ENCODE measurements at places on chromosomes 2 and 18.

DNA sequence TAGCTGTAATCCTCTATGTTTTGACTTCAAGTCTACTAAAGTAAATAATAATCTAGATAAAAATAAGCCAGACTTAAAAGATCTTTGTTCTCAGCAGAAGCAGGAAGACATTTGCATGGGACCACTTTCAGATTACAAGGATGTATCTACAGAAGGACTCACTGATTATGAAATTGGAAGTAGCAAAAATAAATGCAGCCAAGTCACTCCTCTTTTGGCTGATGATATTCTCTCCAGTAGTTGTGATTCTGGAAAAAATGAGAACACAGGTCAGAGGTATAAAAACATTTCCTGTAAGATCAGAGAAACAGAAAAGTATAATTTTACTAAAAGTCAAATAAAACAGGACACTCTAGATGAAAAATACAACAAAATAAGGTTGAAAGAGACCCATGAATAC, 338.4 kb downstream of the ZNF804A start:
- no peak for DNase-seq

DNA sequence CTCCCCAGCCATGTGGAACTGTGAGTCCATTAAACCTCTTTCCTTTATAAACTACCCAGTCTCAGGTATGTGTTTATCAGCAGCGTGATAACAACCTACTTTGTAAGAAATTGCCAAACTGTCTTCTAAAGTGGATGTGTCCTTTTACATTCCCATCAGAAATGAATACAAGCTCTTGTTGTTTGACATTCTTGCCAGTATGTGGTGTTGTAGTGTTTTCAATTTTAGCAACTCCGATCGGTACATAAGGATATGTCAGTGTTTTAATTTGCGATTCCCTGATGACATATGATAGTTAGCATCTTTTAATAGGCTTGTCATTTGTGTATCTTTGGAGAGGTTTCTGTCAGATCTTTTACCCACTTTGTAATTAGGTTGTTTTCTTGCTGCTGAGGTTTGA, 1156.3 kb upstream of the CRIM1 start:
- no peak for DNase-seq

GRCh38 chr18:2994603-2995432, 18.1 kb downstream of the LPIN2 start:
- peak; percentile 88 for DNase-seq

DNA sequence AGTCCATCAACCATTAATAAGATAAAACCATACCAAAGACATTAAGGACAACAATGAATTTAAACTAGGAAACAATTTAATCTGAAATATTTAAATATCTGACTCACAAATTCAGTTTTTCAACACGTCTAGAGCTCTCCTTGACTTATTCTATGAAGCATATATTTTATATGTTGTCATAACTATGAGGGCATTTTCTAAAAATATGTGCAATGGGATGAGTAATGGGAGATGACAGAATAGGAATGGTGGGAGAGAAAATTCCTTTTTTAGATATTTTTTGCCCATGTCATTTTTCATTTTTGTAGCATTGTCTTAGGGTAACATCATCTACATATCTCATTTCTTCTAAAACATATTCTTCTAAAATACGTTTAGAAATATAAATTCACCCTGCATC, 79.2 kb upstream of the CDH2 start:
- no peak for DNase-seq

DNA sequence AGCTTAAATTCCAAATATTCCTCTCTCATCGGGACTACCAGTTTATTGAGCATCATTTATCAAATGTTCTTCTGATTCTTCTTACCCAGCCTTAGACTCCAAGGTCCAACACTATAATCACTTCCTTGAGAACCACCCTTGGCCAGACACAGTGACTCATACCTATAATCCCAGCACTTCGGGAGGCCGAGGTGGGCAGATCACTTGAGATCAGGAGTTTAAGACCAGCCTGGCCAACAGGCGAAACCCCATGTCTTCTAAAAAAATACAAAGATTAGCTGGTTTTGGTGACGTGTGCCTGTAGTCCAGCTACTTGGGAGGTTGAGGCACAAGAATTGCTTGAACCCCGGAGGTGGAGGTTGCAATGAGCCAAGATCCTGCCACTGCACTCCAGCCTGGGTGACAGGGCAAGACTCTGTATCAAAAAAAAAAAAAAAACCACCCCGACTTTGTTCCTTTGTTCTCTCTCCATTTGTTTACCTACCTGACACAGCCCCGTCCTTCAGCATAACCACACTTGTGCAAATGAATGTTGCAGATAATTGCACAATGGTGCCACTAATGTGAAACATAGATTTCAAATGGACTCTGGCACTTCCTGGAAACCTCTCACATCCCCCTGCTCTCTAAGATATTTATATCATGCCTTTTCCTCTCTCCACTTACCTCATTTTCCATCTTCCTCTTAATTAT, 38.9 kb upstream of the LPIN2 start:
- no peak for DNase-seq

- DNase-seq, result no peak
Observed at GRCh38 chr18:6837904-6838303, 108.4 kb downstream of the ARHGAP28 start.

DNA sequence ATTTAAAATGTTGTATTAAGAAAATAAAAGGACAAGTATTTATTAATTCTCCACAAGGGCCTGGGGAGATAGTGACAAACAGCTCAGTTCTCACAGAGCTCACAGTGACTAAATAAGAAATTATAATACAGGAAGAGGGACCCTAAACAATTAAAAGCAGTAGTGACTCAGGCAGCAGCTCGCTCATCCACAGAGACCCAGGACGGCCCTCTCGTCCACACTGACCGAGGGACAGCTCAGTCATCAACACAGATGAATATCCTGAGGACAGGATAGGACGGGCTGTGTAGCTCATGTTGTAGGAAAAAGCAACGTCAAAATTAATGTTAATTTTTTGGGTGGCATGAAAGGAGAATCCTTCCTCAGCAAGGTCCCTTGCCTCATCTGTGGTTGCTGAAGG, 44.1 kb downstream of the PARD6G start:
- DNase-seq, result no peak

DNA sequence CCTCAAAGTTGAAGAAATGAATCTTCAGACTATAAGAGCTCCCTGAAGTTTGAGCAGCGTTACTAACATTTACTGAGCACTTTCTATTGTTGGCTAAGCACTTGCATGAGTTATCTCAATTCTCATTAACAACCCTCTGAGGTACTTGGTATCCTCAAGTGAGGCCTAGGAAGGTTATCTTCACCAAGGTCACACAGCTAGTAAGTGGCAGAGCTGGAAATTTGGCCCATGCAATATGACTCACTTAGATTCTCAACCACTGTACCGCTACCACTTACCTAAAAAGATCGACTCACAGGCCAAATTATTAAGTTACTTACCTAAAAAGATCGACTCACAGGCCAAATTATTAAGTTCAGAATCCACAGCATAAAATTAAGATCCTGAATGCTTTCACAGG, 8.7 kb upstream of the METAP1D start:
- DNase-seq, result no peak

GRCh38 chr2:33408109-33408508, 68.3 kb upstream of the RASGRP3 start:
- no peak for DNase-seq

DNA sequence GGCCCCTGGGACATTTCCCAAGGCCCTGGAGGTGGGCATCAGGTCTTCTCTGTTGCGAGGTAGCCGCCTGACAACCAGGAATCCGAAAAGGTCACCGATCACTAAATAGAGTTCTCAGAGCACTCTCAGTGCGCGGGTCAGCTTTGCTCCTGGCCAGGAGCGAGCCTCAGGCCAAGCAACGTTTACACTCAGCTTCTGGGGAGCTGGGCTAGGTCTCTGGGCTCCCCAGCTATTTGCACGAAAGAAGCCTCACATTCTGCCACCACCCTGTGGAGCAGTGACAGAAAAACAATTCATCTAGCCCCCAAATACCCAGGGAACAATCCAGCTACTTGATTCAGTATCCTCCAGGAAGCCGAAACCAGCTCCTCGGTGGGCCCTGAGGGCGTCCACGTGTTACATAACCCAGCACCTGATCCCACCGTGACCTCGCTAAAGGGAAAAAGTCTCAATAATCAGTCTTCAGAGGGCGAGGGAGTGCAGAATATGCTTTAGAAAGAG, 3.3 kb downstream of the SH3BP4 start:
- DNase-seq, result no peak

GRCh38 chr2:122590524-122590923, 835.1 kb downstream of the TSN start:
- DNase-seq, result no peak

- DNase-seq, result no peak
Observed at GRCh38 chr2:172376505-172377125, 50.8 kb upstream of the ITGA6 start.

DNA sequence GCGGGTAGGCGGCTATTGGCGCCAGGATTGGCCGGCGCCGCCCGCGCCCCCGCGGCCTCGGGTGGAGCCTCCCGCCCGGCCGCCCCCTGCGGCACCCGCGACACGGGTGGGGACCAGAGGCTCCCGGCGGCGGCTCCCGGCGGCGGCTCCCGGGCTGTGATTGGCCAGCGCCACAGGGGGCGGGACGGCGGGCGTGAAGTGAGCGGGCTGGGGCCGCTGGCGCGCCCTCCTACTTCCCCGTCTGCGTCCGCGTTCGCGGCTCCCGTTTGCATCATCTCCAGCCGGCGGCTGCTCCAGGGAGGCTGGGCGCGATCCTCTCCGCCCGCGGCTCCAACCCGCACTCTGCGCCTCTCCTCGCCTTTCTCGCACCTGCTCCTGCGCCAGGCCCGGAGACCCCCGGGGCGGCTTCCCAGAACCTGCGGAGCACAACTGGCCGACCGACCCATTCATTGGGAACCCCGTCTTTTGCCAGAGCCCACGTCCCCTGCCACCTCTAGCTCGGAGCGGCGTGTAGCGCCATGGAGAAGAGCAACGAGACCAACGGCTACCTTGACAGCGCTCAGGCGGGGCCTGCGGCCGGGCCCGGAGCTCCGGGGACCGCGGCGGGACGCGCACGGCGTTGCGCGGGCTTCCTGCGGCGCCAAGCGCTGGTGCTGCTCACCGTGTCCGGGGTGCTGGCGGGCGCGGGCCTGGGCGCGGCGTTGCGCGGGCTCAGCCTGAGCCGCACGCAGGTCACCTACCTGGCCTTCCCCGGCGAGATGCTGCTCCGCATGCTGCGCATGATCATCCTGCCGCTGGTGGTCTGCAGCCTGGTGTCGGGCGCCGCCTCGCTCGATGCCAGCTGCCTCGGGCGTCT, at the start of gene SLC1A4:
Gene SLC1A4, plus strand, starts transcription at position 274 of the 856 bp plus-strand sequence. Its CDS starts 245 bp downstream, at position 519.
- peak; percentile 87 for DNase-seq

- DNase-seq, result no peak
Observed at GRCh38 chr2:43312755-43313641, 86.6 kb upstream of the ZFP36L2 start.

GRCh38 chr2:128477026-128477820, 158.6 kb upstream of the HS6ST1 start:
- no peak for DNase-seq

DNA sequence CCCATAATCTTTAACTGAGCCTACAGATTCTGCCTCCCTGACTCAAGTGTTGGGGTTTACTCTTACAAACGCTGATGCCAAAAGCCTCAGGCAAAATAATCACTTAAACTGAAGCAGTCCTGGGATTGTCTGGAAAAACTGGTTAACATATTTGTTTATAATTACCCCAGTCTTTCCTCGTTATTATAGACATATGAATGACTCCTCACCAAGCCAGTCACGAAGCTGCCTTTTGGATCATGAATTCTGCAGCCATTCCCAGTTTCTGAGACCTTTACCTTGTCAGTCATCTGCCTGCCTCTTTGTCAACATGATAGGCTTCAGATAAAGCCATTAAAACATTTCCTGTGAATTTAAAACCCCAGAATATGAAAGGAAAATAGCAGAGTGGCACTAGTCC, 46.4 kb downstream of the MREG start:
- no peak for DNase-seq

GRCh38 chr18:6625481-6625880, 104.0 kb upstream of the ARHGAP28 start:
- no peak for DNase-seq

DNA sequence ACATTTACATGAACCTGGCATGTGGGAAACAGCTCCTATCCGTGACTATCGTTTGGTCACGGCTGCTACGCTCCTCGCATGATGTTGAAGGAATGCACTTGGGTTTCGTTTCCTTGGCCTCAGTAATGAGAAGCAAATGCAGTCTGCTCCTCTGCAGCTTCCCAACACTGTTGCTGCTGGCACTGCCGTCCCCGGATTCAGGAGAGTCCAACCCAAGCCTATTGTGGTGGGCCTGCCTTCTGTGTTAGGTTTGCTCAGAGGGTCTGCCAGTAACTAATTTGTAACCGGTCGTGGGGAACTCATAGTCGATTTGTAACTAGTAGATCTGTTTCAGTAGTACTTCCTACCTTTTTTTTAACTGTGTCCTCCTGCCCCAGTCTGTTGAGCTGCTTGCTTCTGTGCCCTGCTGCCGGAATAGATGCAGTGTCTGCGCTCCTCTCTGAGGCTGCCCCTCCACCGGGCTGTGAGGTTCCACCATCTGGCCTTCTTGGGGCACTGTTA, 58.4 kb downstream of the WDSUB1 start:
- DNase-seq, result no peak

GRCh38 chr2:173149491-173149890, 73.8 kb downstream of the MAP3K20 start:
- DNase-seq, result peak; percentile 81

- no peak for DNase-seq
Observed at GRCh38 chr2:138537170-138537915, 35.8 kb downstream of the SPOPL start.

DNA sequence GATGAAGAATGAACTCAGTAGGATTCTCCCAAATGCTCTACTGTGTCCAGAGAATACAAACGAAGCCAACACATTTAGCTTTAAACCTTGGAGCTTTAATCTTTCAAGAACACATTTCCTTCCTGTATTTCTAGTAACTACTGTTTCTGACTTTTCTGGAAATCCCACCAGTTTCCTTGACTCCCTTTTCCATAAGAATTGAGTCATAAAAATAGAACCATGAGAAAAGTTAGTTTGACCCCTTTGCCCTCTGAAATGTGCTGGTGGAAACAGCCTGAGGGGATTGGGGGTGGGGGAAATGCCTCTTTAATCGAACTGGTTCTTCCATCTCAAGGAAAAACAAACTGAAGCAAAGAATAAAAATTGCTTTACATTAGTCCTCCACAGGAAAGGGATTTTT, 123.9 kb downstream of the TMEM17 start:
- DNase-seq, result no peak

DNA sequence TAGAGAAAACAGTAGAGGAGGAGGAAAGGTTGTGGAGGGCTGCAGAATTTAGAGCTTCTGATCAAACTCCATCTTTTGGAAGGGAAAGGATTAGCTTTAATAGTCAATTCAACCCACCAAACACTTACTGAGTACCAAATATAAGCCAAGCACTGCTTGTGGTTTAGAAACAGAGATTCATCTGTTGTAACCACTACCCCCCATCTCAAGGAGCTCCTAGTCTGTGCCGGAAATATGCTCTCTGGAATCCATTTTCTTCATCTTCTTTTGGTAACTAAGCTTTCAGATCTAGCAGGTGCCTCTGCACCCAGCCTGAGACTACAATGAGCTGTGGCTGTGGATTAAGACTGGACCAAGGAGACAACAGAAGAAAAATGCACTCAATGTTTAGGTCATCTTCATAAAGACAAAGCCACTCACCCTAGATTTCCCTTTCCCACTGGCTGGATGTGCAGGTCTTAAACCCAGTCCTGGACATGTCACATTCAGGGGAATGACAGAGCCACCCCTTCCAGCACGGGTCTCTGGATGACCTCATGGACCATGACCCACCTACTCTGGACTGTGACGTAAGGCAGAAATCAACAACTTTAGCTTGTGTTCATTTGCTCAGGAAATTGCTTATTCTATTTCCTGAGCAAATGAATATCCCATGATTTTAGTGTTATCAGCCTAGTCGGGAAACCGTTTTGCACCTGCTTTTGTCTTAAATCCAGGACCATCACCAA, 52.9 kb downstream of the EPB41L3 start:
- no peak for DNase-seq

Measured in natural killer cell (primary cell).